ENCODE measurements at places on chromosomes 16 and 17.

GRCh38 chr17:39014795-39015545, 47.8 kb upstream of the FBXO47 start:
- no peak for DNase-seq

GRCh38 chr17:80475910-80476876, at the start of gene NPTX1:
Gene NPTX1 (minus strand): TSS chr17:80476607. CDS start chr17:80476446, 161 bp downstream.
- DNase-seq, result no peak

DNA sequence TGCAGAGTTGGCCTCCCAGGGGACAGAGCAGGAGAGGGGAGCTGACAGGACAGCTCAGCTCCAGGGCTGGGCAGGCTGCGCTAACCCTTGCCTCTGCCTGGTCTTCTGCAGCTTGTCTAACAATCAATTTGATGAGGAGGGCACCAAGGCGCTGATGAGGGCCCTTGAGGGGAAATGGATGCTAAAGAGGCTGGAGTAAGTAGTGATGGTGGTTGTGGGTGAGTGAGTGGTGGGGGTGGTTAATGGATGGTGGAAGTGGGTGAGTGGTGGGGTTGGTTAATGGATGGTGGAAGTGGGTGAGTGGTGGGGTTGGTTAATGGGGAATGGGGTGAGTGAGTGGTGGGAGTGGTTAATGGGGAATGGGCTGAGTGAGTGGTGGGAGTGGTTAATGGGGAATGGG, 22.0 kb upstream of the CPNE2 start:
- DNase-seq, result no peak

GRCh38 chr17:15267996-15268395, 2.9 kb upstream of the PMP22 start:
- DNase-seq, result no peak

DNA sequence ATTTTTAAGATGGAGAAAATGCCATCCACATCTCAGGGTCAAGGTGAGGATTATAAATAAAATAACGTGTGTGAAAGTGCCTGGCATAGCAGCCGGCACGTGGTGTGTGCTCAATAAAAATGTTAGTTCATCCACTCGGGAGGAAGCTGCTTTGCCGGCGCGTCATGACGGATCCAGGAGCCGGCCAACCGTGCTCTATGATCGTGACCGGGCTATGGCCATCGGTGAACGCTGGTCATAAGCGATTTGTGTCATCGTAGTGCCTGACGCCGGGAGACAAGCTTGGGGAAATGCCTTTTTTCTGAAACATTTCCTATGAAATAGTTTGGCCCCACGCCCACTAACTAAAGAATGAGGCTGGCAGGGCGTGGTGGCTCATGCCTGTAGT, 74.0 kb downstream of the CMC2 start:
- no peak for DNase-seq

Data from GM12864 (cell line).